Stimulated activated CD8-positive, alpha-beta memory T cell treated with anti-CD3 and anti-CD28 coated beads, Interleukin-12 subunit alpha, Interleukin-12 subunit beta, amount 100 ng/mL, for 4 hours (primary cell): ENCODE measurements at places on chromosomes 1 and 21.
A peak's percentile ranks its signal among the peaks of the same experiment; 100 is the strongest.

GRCh38 chr1:32619701-32620485 lies 30.5 kb downstream of the ZBTB8OS start:
- DNase-seq, result no peak

DNA sequence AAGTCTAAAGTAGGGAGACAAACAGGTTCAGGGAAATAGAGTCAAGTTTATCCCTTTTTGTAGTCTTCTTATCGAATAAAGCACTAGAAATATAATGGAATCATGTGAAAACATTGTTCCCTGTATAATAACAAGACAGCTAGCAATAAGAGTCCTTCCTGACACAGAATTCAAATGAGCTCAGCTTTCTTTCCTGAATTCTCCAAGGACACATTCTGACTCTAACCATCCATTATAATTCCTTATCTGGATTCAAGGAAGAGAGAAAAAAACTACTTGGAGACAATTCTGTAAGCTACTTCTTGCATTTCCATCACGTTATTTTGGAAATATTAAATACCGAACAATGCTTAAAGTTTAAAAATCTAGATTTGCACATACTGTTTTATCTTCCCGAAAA lies 58.8 kb downstream of the ANKRD13C start:
- DNase-seq, result no peak

DNA sequence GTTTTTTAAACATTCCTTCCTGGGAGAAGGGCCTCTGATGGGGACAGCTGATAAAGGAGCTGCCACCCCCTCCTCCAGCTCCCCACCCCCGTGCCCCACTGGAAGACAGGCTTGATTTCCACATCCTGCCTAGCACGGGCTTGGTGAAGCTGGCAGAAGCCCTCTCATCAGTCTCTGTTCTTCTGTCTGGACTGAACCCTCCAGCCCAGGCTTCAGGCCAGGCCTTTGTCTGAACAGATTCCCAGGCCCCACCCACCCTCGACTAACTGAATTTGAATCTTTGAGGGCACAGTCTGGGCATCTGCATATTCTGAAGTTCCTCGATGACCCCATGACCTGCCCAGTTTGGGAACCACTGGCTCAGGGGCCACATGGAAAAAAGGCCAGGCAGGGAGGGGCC lies 75.3 kb downstream of the CD58 start:
- DNase-seq, result no peak

DNA sequence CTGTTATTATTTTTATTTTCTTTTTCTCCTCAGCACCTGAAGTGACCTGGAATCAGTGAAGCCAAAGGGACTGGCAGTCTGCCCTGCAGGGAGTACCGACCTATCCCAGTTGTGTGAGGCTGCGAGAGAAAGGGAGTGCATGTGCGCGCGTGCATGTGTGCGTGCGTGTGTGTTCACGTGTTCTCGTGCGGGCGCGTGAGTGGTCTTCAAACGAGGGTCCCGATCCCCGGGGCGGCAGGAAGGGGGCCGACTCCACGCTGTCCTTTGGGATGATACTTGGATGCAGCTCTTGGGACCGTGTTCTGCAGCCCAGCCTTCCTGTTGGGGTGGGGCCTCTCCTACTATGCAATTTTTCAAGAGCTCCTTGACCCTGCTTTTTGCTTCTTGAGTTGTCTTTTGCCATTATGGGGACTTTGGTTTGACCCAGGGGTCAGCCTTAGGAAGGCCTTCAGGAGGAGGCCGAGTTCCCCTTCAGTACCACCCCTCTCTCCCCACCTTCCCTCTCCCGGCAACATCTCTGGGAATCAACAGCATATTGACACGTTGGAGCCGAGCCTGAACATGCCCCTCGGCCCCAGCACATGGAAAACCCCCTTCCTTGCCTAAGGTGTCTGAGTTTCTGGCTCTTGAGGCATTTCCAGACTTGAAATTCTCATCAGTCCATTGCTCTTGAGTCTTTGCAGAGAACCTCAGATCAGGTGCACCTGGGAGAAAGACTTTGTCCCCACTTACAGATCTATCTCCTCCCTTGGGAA lies 123.3 kb downstream of the PRDM2 start:
- no peak for DNase-seq

DNA sequence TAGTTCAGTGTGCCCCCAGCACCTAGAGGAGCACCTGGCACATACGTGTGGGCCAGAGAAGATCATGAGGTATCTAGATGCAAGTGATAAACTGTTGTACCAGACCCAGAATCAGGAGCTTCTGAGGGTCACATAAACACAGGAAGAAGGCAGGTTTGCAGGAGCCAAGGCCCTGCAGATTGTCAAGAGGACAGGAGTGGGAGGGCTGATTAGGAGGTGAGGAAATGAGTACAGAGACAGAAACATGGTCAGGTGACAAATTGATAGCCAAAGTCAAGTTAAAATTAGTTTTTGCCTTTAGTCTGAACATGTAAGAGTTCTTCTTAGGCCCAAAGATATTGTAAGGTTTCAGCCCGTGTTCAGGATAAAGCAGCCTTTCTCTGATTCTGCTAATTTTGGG lies 14.0 kb upstream of the TRAF3IP3 start:
- DNase-seq, result no peak

- no peak for DNase-seq
These were observed 1.7 kb downstream of the IGFN1 start for GRCh38 chr1:201192261-201192788.

DNA sequence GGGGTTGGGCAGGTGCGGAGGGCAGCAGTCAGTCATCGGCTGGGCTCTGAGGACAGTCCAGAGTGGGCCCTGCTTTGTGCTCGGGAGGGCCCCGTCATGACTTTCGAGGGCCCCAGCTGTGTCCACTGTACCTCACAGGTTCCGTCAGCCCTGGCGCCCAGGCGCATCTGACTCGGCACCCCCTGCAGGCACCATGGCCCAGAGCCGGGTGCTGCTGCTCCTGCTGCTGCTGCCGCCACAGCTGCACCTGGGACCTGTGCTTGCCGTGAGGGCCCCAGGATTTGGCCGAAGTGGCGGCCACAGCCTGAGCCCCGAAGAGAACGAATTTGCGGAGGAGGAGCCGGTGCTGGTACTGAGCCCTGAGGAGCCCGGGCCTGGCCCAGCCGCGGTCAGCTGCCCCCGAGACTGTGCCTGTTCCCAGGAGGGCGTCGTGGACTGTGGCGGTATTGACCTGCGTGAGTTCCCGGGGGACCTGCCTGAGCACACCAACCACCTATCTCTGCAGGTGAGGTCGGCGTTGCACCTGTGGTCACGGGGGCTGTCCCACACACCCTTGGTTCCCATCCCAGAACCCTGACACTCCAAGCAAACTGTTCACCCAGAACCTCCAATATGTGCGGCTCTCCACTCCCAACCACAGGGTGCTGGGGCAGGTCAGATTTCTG lies 7.8 kb downstream of the PODN start:
- no peak for DNase-seq

- DNase-seq, result no peak
These were observed 99.5 kb downstream of the OMA1 start for GRCh38 chr1:58447042-58447441.

DNA sequence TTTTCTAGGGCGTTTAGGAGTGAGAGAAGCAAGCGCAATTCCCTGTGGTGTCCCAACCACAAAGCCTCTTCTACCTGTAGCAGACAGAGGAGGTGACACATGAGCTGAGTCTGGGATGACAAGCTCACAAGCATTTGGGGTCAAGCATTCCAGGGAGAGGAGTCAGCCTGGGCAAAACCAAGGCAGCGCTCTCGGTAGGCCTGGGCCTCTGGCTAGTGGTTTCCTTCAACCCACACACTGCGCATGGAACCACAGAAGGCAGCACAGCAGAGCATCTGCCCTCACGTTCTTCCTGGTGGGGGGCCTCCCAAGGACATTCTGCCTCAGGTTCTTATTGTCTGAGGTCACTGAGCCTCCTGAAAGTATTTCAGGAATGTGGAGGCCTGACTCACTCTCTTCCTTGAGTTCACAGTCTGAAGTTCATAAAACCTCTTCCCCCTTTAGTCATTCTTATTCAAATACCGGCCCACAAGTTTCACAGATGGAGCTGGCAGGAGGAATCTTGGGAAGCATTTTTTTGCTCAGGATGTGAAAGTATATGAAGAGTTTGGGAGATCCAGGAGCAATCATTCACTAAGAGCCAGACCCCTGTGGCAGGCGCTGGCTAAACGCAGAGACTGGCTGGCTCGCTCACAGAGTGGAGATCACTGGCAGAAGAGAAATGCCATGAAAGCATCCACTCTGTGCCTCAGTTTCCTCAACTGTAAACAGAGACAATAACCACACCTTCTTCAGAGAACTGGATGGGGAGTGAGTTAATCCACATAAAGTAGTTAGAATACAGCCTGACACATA lies 26.8 kb downstream of the CCN1 start:
- DNase-seq, result no peak

GRCh38 chr1:147834181-147834580 lies 68.4 kb upstream of the GJA8 start:
- DNase-seq, result no peak

GRCh38 chr1:9004031-9004699 lies 22.1 kb downstream of the SLC2A7 start:
- DNase-seq, result no peak

GRCh38 chr1:55478742-55479141 lies 263.6 kb upstream of the USP24 start:
- no peak for DNase-seq

GRCh38 chr1:178727014-178727895 lies 2.2 kb downstream of the RALGPS2 start:
- no peak for DNase-seq

- DNase-seq, result no peak
These were observed 190.6 kb upstream of the ZNHIT6 start for GRCh38 chr1:85898861-85899260.

GRCh38 chr1:111199881-111200801 lies at the start of gene DENND2D:
Gene DENND2D, minus strand, starts transcription at chr1:111200646. Its CDS starts 187 bp downstream, at chr1:111200459.
- peak; percentile 46 for DNase-seq

GRCh38 chr1:21283524-21283923 lies 6.7 kb downstream of the ECE1 start:
- DNase-seq, result no peak

DNA sequence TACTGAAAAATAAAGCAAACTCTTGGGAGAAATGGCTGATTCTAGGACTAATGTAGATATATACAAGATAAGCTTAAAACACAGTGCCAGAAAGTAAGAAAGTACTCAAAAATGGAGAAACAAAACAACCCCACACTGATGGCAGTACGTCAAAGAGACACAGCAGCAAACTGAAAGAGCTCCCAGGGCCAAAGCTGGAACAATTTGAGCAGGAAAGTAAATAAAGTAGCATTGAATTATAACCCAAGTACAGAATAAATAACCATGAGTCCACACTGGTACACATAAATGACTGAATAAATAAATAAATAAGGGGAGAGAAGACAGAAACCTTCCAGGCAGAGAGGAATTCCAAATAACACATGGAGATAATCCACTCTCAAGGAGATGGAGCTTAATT lies 120.9 kb downstream of the GLUL start:
- DNase-seq, result no peak

GRCh38 chr1:58779059-58779754 lies 4.6 kb downstream of the JUN start:
- no peak for DNase-seq

DNA sequence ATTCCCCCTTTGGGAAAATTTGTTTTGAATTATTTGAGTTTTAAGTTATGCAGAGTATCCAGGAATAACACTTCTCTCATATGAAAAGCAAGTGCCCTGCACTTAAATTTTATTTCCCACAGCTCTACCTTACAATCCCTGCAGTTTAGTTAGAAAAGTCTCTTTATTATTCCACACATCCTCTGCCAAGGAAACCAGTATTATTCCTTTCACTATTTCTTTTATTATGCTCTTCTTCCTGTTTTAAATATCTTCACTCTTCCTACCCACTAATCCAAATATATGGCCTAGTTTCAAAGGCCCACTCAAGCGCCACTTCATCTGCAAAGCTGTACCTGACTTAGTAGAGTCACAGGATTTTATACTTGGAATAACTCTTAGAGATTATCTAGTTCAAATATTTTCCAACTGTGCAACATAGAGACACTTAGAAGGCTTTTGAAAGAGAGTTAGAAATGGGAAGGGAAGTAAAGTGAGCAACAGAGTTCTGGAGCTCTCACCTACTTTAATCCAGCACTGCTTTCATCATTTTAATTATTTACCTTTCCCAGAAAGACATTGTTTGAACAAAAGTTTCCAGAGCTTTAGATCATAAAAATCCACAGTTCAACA lies 97.2 kb upstream of the LYPLAL1 start:
- DNase-seq, result no peak

- no peak for DNase-seq
These were observed 1.6 kb upstream of the APOBEC4 start for GRCh38 chr1:183654706-183655105.

GRCh38 chr1:48923116-48923515 lies 146.4 kb upstream of the BEND5 start:
- no peak for DNase-seq

GRCh38 chr21:46187814-46188213 lies 3.6 kb upstream of the SPATC1L start:
- DNase-seq, result no peak

DNA sequence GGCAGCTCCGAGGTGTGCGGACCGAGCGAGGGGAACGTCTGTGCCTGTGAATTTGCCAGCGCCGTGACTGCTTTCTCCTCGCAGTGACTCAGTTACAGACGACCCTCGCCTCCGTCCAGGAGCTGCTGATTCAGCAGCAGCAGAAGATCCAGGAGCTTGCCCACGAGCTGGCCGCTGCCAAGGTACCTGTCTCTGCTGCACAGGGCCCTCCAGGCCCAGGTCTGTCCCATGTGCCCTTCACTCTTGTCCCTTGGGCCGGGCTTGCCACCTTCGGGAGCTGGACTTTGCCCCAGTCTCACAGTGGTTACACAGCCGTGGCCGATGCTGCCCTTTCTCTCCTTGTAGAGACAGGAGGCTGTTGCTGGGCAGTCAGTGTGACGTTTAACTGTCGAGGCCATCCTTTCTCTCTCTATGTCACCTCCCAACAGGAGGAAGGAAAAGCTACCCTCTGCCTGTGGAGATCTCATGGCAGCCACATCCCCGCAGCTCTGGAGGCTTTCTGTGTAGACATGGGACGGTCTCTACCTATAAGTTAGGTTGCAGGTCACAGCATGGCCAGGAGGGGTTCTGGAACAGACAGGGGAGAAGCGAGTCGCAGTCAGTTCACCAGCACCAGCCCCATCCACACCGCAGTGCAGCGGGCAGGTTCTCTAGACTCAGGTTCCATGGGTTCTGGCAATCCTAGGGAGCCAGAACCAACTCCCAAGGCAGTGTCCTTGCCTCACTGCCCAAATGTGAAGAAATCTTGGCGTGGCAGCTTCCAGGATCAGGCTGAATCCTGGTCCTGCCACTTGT lies 149.7 kb downstream of the PEX14 start:
- no peak for DNase-seq

DNA sequence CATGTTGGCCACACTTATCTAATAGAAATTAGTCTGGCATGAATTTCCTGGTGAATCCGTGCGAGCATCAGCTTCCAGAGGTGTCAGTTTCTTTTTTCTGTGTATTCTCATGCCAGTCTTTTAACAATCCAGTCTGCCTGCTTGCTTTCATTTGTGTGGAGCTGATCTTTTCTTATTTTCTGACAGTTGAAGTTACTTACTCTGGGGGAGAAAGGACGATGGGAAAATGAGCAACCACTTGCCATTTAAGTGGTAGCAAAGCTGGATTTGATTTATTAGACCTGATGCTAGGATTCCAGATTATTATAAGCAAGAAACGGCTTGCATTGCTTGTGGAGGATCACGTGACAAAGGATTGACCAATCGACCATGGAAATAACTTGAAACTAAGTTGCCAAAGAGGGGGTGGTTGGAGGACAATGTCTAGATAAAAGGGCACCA lies 24.3 kb upstream of the APP start:
- no peak for DNase-seq
